ENCODE measurements at places on chromosomes 7 and 10.

DNA sequence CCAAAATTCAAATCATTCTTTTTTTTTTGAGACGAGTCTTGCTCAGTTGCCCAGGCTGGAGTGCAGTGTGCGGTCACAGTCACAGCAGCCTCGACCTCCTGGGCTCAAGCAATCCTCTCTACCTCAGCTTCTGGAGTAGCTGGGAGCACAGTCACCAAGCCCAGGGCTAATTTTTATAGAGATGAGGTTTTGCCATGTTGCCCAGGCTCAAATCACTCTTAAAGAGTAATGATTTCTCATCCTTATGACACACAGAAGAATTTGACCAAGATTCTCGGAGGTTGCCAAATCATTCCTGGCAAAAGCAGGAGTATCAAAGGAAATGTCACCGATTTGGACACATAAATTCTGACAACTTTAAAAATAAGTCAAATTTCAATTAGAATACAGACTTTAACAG, 39.1 kb downstream of the SIRT1 start:
- no peak for DNase-seq

DNA sequence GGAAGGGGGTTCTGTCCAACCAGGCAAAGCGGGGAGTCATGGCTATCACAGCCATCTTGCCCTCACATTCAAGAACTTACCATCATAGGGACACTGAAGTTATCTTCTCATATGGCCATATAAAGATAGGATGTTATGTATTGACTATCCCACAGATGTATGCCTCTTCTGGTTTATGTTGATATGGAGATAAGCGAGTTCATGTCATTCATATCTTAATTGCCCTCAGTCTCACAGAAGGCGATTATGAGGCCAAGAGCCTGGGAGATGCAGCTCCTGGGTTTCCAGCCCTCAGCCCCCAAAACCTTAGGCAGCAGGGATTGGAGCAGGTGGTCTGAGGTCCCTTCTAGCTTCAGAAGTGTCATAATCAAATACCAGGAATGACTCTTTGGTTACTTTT, 8.5 kb upstream of the ANKRD61 start:
- DNase-seq, result no peak

DNA sequence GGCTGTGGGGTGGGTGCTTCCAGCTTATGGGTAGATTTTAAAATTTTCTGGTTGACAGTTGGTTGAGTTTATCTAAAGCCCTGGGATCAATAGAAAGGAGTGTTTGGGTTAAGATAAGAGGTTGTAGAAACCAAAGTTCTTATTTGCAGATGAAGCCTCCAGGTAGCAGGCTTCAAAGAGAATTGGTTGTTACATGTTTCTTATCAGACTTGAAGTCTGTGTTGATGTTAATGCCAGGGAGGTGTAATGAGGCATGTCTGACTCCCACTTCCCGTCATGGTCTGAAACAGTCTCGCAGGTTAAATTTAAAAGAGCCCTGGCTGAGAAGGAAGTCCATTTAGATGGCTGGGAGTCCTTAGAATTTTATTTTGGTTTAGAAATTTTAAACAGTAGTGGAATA, 165.2 kb upstream of the TMEM72 start:
- DNase-seq, result no peak

DNA sequence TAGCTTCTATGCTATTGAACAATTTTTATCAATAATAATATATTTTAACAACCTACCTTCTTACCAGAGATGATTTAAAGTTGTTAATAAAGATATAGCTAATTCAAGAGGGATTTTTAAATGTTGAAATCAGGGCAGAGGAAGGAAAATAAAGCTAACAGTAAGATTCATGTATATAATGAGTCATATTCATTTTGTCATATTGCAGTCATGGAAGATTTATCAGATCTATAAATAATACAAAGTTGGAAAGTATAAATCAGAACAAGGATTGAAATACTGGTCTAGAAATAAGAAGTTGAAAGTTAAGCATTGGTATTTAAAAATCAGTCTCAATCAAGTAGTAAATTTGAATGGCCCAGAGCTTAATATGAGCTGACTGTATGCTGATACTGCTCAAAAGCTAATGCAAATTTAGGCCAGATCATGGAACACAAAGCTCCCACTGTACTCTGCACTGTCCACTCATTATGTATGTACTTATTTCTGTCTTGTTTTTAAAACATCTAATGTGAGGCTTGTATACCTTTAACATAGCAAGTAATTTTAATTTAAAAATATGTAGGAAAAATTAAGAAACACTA, 196.9 kb downstream of the ZEB1 start:
- DNase-seq, result no peak

- no peak for DNase-seq
Measured at GRCh38 chr7:91265693-91266066, 1.4 kb downstream of the FZD1 start.

DNA sequence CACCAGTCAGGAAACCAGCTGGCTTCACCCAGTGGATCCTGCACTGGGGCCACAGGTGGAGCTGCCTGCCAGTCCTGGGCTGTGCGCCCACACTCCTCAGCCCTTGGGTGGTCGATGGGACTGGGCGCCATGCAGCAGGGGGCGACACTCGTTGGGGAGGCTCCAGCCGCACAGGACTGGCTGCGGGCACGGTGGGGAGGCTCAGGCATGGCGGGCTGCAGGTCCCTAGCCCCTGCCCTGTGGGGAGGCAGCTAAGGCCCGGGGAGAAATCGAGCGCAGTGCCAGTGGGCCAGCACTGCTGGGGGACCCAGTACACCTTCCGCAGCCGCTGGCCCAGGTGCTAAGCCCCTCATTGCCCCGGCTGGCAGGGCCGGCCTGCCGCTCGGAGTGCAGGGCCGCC, 12.4 kb upstream of the NRG3 start:
- DNase-seq, result no peak

- DNase-seq, result no peak
Measured at GRCh38 chr10:7425691-7426090, 14.9 kb upstream of the SFMBT2 start.

DNA sequence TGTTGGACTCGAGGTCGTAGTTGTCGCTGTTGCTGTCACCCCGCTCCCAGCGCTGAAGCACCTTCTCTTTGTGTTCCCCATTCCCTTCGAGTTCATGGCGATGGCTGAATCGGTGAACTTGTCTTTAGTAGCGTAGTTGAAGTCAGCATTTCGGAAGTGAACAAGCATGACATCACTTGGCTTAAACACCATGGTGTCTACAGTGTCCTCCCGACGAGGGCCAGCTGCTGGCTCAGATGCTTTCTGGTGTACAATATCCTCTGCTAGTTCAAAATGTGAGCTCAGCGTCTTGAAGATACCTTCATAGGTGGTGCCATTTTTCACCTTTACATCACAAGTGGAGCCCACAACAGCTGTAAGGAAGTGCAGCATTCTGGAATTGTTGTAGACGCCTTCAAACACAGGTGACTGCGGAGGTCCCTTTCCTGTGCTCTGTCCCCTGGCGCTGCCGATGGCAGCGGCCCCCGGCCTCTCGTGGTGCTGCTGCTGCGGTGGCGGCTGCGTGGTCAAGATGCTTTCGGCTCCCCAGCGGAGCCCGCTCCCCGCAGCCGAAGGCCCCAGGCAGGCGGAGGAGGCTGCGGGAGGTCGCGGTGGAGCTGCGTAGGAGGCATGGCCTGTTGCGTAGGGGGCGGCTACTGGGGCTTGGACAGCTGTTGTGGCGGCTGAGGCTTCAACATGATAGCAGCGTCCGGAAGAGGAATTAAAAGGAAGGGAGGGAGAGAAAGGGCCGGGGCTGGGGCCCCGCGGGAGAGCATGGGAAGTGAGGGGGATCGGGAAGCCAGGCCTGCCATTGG, 59.3 kb downstream of the ANKMY2 start:
- DNase-seq, result peak; percentile 7

DNA sequence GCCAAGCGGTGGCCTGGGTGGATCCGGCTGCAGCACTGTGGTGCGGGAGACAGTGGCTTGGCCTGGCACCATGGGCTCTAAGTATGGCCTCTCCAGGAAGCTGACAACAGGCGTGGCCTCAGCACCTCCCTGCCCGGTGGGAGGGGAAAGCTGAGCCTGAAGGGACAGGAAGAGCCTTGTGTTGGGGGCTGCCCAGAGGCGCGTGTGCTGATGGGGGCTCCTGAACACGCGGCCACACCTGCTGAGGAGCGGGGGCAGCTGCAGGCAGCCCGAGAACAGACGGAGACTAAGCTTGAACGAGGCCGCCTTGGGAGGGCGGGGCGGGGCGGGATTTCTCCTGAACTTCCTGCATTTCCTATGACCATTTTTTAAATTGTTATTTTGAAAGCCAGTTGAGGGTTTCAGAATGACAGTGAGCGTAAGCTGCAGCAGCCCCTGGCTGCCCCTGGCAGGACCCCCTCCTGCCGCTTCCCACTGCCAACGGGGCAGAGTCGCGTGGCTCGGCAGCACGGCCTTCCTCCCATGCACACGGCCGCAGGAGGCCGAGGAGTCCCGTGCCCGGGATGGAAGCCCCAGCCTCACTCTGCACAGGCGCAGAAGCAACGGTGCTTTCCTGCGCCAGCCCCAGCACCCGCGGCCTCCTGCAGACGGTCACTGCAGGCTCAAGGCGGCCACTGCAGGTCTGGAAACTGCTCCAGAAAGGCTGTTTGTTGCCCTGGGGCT, 43.2 kb downstream of the DPYSL4 start:
- DNase-seq, result no peak

DNA sequence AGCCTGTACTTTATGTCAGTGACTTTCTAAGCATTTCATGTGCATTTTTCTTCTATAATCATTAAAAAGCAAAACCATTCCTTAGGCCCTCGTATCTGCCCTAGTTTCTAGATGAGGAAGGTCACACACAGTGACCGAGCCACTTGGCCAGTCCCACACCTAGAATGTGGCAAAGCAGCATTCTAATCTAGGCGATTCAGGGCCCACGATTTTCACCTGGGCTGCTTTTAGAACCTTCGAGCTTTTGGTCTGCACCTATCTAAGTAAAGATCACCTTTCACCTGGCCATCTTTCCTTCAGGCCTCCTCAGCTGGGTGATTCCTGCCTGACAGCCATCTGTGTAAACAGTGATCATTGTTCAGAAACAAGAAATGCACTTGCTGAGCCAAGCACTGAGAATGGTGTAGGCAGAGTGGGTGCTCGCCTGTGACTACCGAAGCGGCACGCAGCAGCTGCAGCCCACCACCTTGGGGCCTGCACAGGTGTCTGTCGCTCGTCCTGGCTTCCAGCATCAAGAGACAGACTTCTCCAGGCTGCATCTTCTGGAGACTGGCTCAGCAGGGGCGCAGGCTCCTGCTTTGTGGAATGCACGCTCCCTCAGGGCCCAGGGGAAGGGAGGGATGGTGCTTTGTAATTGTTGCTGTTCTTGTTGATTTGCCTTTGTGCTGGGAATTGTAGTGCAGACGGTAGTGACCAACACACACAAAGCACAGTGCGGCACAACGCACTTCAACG, 149.0 kb upstream of the INSYN2A start:
- no peak for DNase-seq

DNA sequence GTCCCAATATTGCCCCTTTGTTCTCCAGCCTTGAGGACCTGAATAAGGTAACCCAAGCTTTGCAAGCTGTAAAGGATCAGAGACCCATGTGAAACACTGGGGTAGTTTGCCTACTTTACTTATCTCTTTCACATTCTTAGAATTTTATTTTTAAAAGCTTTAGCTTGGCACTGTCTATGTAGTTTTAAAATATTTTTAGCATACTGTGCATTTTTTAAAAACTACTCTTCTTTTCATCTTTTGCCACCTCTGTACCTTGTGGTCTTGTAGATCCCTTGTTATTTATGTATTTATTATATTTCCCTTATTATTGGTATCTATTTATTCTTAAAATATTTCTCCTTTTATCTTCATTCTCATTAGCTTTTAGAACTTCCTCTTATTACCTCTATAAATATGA, 12.0 kb upstream of the PTPRZ1 start:
- no peak for DNase-seq

- DNase-seq, result no peak
Measured at GRCh38 chr10:30510932-30511700, 77.1 kb downstream of the MAP3K8 start.

GRCh38 chr10:107733328-107734130, 569.0 kb upstream of the SORCS1 start:
- no peak for DNase-seq

- no peak for DNase-seq
Measured at GRCh38 chr10:86699541-86699940, 31.2 kb downstream of the LDB3 start.

- no peak for DNase-seq
Measured at GRCh38 chr7:88200789-88201188, 19.0 kb downstream of the SRI start.

DNA sequence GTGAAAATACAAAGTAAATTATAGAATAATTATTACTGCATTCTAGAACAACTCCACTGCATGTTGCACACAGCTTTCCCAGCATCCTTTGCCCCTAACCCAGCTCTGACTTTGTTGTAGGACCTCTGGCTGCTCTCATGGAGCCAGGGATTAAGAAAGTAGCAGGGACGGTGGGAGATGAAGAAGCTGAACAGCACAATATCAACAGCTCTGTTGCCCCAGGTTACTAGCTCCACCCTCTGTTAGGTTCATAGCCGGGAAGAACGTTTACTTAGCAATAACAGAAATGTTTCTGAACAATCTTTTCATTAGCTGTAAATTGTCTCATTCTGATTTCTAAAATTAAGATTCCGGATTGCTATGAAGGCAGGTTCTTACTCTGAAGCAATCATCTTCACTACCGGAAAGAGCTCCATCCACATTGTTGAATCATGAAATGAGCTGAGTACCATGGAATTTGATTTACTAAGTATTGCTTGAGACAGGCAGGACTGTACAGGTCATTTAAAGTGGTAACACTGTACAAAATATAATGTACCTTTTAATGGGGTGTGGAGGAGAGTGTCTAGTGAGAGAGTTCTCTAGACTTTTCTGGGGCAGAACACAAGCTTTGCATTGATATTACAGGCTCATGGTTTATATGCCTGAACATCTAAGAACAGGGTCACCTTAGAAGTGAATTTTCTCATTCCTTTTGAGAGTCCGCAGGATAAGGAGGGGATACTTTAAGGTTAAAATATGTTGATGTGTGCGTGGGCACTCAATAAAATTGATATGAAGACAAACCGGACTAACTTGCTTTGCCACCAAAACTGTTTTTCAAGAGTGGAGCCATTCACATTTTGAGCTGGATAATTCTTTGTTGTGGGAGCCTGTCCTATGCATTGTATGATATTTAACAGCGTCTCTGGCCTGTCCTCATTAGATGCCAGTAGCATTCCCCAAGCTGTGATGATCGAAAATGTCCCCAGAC, 20.8 kb upstream of the RAB18 start:
- DNase-seq, result no peak

All from frontal cortex (tissue), 4 donors.